ENCODE measurements at places on chromosomes 12 and 14.
A peak's percentile ranks its signal among the peaks of the same experiment; 100 is the strongest.

DNA sequence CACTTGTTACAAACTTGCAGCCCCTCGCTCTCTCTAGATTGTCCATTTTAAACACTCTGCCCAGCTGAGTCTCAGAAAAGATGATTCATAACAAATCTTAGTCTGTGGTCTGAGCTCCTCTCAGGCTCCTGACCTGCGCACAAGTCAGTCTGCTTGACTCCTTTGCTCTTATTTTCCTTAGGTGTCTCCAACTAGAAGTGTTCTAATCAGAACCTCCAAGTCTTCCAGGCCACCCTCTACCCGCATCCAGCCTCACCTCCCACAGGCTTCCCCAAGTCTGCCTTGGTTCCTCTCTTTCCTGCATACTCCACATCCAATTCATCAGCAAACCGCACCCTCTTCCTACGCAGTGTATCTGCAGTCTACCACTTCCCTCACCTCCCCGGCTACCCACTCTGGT, 42.4 kb upstream of the BDKRB2 start:
- no peak for DNase-seq

- no peak for DNase-seq
These were observed 14.8 kb upstream of the BCL11B start for GRCh38 chr14:99286761-99287160.

DNA sequence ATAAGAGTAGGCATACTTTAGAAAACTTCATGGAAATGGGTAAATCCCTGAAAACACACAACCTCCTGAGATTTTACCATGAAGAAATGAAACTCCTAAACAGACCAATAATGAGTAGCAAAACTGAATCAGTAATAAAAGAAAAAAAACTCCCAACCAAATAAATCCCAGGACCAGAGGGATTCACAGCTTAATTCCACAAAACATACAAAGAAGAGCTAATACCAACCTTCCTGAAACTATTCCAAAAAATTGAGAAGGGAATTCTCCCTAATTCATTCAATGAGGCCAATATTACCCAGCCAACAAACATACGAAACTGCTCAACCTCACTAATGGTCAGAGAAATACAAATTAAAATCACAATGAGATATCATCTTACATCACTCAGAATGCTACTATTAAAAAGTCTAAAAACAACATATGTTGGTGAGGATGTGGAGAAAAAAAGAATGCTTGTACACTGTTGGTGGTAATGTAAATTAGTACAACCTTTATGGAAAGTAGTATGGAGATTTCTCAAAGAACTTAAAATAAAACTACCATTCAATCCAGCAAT, 97.3 kb upstream of the ST8SIA1 start:
- no peak for DNase-seq

- DNase-seq = no peak
These were observed 154.1 kb upstream of the PELI2 start for GRCh38 chr14:55964091-55964490.

GRCh38 chr12:49672301-49673217, 34.6 kb downstream of the FMNL3 start:
- no peak for DNase-seq

GRCh38 chr14:85934886-85935254, 404.9 kb downstream of the FLRT2 start:
- DNase-seq = no peak

GRCh38 chr14:50864237-50864636, 7.6 kb upstream of the ABHD12B start:
- DNase-seq = no peak

GRCh38 chr14:80636071-80636470, 305.5 kb downstream of the CEP128 start:
- no peak for DNase-seq

GRCh38 chr12:15899282-15899870, 11.8 kb upstream of the DERA start:
- DNase-seq = no peak

- peak; percentile 43 for DNase-seq
These were observed 1186.3 kb upstream of the FLRT2 start for GRCh38 chr14:84343656-84344055.

- no peak for DNase-seq
These were observed 6.5 kb downstream of the ERC1 start for GRCh38 chr12:997505-997904.
